Cortex of kidney (tissue), 1 donor: ENCODE measurements at places on chromosomes 5 and 9.

DNA sequence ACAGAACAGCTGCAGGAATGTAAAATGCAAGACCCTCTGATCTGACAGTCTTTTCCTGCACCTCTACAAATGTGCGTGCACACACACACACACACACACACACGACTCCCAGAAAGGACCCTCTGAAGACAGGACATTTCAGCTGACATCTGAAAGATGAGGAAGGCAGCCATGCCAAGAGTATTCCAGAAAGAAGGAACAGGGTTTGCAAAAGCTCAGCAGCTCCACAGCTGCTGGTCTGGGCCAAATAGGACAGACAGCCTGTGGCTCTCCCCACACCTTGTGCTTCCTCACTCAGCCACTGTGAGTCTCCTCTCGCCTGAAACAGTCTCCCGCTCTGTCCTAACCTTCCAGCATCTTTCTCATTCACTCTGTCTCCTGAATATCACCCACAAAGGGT lies 189.0 kb downstream of the PALM2AKAP2 start:
- DNase-seq = no peak

GRCh38 chr9:134066913-134067851 lies 644 bp downstream of the BRD3 start:
- DNase-seq = no peak

GRCh38 chr9:128215491-128216409 lies 12.6 kb downstream of the DNM1 start:
- no peak for DNase-seq

- DNase-seq = no peak
Measured at GRCh38 chr9:133456409-133456808, 3.4 kb upstream of the CACFD1 start.

DNA sequence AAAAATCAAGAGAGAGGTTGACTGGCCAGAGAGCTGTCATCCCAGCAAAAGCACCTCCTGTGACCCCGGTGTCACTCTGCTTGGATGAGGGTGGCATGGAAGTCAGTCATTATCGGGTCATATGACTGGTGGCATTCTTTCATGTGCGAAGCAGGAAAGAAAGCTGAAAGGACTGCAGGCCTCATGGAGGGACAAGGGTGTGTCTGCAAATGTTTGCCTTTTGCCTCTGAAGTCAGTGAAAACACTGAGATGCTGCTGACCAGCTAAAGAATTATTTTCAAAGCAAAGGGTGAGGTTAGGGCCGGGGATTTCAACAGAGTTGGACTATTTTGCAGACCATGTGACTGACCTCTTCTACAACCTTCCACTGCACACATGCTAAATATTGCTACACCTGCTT lies 298.3 kb downstream of the CSNK1G3 start:
- DNase-seq = no peak

- DNase-seq = no peak
Measured at GRCh38 chr5:140221697-140222223, 46.8 kb downstream of the CYSTM1 start.

DNA sequence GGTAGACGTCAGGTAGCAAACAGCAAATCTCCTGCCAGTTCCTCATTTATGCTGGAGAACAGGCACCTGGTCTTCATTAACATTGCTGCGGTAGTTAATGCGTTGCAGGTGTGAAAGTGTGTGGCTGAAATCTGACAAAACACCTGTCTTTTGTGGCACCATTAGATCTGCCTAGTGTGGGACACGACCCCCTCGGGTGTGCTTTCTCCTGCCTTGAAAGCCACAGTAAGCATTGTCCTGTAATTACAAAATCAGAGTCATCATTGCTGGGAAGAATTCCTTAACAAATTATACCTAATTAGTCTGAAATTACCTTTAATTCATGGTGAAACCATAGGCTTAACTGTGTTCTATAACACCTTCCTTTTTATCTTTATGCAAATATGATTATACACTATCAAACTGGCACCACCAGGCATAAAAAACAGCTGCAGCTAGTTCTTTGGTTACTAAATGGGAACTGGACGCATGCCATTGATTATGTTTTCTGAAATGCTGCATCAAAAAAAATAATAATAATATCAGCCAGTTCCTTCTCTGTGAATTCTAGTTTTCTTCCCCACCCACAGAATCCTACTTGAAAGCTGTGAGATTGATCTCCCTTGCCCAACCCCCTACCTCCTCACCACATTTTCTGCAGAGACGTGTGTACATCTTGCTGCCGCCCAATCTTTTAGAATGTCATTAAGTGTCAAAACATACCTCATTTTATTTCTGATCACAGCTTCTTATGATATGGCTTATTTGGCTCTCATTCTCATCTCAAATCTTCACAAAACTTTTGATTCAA lies 374.0 kb downstream of the NFIB start:
- no peak for DNase-seq

- no peak for DNase-seq
Measured at GRCh38 chr5:43771611-43772031, 168.6 kb downstream of the NNT start.

- no peak for DNase-seq
Measured at GRCh38 chr9:124126648-124127646, 115.4 kb downstream of the LHX2 start.

DNA sequence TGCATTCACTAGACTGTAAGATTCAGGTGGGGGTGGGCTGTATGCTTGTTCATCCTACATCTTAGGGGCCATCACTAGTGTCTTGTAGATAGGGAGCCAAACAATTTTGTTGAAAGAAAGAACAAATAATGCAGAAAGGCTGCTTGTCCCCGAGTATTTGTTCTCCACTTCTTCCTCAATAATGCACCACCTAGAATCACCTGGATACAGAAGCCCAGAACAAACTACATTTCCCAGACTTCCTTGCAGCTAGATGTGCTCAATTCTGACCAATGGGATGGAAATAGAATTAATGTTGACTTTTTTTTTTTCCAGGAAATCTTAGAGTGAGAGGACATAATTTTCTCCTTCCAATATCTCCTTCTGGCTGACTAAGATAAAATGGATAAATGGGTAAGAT lies 38.9 kb upstream of the TNFSF8 start:
- DNase-seq = no peak

GRCh38 chr5:88093765-88094164 lies 174.9 kb downstream of the TMEM161B start:
- no peak for DNase-seq

- DNase-seq = no peak
Measured at GRCh38 chr5:119071561-119071995, 691 bp downstream of the DMXL1 start.

DNA sequence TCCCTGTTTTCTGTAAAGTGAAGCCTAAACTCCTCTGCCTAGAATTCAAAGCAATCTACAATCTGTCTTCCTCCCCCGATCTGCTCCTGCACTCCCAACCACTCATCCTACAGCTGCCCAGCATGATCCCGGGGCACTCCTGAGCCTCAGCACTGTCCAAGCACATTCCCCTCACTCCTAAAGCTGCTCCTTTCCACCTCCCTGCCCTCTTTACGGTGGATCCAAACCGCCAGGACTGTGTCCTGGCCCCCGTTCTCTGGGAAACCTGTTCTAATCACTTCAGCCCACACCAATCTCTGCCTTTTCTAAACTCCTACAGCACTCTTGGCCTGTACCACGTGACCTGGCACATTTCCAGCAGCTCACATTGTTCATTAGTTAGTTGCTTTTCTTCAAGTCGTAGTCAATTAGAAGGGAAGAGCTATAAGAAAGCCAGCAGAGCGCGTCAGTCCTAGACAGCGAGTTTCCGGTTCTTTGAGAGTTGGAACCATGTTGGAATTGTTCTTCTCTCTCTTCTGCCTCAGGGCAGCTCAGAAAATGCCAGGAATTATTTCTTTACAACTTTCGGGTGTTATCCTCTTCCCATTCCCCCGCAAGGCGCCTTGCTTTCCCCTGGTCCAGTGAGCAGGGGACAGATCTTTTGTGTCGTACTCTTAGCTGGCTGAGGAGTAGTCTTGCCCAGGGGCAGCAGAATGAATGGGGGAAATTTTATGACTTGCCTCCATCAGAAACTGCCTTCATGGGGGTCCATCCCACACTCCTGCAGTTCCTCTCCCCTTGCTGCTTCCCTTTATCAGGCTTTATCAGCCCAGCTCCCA lies 60.7 kb downstream of the NRG2 start:
- no peak for DNase-seq

DNA sequence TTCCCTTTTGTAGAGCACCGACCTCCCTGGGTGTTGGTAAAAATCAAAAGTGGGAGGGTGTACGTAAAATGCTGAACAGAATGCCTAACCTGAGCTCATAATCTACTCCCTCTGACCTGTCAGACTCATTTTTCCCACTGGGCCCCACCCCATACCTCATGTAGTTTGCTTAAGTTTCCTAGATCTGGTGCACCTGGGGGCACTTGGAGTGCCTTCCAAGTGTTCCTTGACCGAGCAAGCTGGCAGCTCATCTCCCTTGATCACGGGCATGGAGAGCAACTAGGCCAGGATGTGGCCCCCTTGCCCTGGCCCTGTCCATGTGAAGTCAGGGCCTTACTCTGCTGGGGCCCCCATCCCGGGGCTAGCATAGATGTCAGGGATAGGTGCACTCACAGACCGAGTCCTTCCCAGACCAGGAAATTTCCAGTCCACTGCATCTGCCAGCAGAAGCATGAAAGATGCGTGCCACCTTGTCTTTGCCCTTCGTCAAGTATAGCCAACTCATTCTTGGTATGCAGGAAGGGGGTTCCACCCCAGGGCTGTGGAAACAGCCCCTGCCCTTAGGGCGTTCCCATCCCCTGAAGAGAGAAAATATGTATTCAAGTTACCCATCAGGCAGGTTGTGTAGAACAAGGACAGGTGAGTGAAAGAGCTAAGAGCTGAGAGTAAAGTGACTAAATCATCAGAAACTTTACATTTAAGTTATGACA lies 41.9 kb downstream of the SLC22A5 start:
- DNase-seq = no peak

GRCh38 chr9:93486268-93486667 lies 32.9 kb upstream of the FAM120AOS start:
- DNase-seq = no peak

DNA sequence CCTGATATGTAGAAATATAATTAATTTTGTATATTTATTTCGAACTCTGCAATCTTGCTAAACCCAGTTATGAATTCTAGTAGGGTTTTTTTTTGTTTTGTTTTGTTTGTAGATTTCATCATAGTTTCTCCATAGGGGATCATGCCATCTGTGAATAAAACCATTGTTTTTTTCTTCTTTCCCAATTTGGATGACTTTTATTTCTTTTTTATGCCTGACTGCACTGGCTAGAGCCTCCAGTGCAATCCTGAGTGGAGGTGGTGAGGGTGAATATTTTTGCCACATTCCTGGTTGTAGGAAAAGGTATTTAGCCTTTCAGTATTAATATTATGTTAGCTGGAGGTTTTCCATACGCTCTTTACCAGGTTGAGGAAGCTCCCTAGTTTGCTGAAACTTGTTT lies 70.0 kb upstream of the GFPT2 start:
- DNase-seq = no peak

DNA sequence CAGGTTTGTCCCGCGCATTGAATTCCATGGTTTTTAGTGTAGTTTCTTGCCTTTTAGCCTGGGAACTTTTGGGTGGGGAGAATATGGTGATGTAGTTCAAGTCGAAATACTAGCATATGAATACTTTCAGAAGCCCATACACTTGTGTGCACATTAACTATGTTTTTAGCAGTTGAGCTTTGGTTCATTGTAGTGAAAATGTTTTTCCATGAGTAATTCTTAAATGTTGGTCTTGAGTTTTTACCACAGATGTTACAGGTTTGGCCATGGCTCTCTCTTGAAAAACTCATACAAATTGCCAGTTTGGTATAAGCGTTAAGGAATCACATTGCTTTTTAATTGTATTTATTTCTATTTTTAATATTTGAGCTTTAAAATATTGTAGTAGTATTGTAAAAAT lies 45.6 kb downstream of the TRIO start:
- no peak for DNase-seq

DNA sequence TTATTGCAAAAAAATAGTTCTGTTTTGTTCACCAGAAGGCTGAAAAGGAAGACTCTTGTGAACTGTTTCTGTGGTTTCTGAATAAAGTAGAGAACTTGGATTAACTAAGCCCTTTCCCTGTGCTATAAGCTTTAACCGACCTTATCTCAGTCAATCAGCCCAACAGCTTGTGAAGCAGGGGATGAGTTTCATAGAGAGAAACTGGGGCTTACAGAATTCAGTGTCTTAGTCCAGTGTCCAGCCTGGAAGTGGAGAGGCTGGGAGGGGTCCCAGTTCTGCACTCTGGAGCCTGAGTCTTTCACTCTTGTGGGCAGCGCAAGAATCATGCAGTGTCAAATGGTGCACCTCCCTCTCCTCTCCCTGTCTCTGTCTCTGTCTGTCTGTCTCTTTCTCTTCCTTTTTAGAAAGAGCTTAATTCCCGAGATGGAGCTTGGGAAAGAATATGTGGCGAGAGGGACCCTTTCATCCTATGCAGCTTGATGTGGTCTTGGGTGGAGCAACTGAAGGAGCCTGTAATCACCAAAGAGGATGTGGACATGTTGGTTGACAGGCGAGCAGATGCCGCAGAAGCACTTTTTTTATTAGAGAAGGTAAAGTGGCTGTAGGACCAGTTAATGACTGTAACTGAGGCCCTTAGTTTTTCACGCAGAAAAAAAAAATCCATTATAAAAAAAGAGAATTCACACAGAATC lies 17.0 kb downstream of the PTPDC1 start:
- no peak for DNase-seq

- DNase-seq = no peak
Measured at GRCh38 chr5:3534997-3535396, 60.6 kb upstream of the IRX1 start.

GRCh38 chr9:14661421-14662059 lies 31.7 kb downstream of the ZDHHC21 start:
- no peak for DNase-seq

DNA sequence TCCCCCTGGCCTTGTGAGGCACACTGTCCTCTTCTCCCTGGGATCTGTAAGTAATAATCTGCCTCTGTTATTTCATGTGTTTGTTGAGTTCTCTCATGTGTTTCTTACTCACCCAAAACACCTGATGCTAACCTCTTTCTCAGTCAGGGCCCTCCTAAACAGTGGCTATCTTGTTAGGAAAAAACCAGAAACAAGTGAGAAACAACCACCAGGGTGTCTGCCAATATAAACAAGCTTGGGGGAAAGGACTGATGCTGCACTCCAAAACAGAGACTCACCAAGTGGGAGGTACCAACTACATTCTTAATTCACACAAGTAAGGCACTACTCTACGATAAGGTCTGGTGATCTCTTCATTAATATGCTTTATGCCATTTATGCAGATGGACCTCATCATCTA lies 564.4 kb downstream of the SEMA5A start:
- no peak for DNase-seq

GRCh38 chr5:145221416-145221815 lies 613.7 kb downstream of the PRELID2 start:
- DNase-seq = no peak

GRCh38 chr5:150302301-150303069 lies at the start of gene ARSI:
Gene ARSI, minus strand, starts transcription at chr5:150302905. Its CDS starts 532 bp downstream, at chr5:150302373.
- DNase-seq = no peak
